Activated naive CD4-positive, alpha-beta T cell treated with anti-CD3 and anti-CD28 coated beads, Interleukin-2, amount 50 U/mL, for 16 hours (primary cell): ENCODE measurements at places on chromosomes 1 and 21.

- no peak for DNase-seq
Observed at GRCh38 chr1:241443561-241443960, 76.0 kb downstream of the FH start.

DNA sequence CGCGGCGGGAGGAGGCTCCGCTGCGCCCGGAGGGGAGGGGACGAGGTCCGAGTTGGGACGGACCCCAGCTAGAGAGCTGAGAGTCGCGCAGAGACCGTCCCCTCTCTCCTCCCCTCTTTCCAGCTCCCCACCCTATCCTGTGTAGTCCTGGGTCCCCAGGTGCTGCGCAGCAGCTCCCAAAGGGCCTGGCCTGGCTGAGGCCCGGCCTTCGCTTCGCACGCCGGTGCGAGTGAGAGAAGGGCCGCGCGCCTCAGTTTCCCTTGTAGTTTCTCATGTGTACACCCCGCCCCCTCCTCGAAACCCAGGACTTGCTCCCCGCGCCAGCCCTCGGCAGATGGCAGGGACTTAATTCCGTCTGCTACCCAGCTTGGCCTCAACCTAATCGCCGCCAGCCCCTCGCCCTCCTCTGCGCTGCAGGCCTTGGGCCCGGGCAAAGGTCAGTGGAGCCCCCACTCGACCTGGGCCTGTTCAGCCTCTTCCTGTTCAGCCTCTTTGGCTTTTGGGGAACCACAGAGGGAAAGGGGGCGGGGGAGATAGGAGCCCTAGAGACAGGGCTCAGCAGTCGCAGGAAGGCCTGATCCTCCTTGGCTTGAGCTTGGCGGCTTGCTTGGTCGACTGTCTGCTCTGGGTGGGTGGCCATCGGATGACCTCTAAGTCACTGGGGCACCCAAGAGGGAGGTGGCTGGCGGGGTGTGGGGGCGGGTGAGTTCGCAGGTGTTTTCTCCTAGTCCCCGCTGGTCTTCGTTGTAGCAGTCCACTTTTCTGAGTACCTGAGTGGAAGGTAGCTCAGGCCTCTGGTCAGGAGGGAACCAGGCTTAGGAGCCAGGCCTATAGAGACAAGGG, 1.0 kb downstream of the ZNF687 start:
- no peak for DNase-seq

GRCh38 chr1:56590520-56591011, 11.2 kb upstream of the PLPP3 start:
- DNase-seq, result no peak

DNA sequence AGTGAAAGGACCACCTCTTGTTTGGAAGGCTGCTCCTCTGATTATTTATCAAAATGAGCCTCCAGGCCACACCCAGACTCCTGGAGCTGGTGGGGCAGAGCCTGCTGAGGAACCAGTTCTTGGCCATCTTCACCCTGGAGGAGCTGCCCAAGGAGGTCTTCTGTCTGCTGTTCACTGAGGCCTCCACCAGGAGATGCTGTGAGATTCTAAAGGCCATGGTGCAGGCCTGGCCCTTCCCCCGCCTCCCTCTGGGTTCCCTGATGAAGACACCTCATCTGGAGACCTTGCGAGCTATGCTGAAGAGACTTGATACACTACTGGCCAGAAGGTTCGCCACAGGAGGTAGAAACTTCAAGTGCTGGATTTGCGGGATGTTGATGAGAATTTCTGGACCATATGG, 61.7 kb upstream of the GJA8 start:
- DNase-seq, result peak; percentile 12

DNA sequence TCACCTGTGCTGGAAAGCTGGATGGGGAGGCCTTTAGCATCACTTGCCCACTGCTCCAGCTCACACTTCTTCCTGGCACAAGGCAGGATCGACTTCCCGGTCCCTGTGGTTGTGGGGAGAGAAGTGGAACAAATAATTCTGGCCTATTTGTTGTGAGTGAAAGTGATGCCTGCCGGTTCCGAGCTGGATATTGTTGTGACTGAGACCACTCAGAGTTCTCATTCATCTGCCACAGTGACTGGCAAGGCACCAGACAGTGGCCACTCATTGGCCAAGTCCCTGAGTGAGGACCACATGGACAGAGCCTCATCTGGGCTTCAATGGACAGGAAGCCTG, 191.9 kb downstream of the PTPRU start:
- no peak for DNase-seq

DNA sequence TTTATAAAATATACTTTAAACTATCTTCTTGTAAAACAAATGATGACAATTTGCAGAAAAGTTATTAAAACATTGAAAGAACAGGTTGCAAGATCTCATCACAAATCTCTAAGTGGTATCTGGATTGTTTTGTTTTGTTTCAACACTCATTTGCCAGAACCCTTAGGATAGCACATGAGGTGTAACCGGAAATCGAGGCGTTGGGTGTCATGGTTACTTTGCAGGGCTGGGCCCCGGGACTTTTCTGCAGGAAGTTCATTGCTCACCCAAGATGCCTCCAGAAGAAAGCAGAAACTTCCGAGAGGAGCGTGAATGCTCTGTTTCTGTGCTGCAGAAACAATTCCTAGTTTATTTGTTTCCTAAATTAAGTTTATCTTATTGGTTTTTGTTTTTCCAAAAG, 2.5 kb downstream of the DISC1 start:
- no peak for DNase-seq

- DNase-seq, result no peak
Observed at GRCh38 chr1:36070349-36070748, 13.5 kb upstream of the TEKT2 start.

DNA sequence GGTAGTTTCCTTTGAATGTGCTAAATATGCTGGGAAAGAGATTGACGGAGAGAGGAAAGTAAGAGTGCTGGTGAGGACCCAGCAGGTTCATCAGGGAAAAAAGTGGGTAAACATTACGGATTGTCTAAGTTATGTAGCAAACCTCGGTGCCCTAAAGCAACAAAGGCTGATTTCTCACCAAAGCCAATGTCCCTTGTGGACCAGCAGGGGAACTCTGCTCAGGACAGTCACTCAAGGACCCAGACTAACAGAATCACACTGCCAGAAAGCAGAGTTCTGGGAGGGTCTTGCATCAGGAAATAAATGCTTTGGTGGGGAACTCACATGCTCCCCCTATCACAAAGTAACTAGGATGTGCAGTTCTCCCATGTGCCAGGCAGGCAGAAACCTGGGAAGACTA, 1.7 kb upstream of the IKBKE start:
- DNase-seq, result no peak

DNA sequence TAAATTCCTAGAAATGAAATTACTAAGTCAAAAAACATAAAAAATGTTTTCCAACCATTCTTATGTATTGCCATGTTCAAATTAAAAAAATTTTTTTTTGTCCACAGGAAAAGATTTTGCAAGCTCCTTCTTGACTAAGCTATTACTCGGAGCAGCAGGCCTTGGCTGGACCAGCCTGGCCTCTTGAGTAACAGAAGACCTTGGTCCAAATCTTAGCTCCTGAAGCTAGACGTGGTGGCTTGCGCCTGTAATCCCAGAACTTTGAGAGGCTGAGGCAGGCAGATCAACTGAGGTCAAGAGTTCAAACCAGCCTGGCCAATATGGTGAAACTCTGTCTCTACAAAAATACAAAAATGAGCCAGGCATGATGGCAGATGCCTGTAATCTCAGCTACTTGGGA, 77.6 kb downstream of the CLSTN1 start:
- no peak for DNase-seq

DNA sequence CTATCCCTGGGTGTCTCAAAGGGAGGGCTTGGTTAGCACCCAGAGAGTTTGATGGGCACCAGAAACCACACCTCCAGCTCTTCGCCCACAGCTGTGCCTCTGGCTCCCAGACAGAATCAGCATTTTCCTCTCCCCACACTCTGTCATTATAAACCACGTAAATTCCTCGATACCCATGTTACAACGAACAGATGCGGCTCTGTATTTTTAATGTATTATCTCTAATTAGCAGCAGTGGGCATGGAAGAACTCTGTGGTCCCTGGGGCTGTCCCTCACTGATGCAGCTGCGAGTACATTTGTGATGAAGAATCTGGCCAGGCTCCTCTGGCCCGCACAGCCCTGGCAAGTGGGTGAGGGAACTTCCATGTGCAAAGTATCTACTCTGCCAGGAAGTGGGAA, 10.8 kb downstream of the HMGB4 start:
- no peak for DNase-seq

- no peak for DNase-seq
Observed at GRCh38 chr1:190175320-190175719, 302.3 kb downstream of the BRINP3 start.

DNA sequence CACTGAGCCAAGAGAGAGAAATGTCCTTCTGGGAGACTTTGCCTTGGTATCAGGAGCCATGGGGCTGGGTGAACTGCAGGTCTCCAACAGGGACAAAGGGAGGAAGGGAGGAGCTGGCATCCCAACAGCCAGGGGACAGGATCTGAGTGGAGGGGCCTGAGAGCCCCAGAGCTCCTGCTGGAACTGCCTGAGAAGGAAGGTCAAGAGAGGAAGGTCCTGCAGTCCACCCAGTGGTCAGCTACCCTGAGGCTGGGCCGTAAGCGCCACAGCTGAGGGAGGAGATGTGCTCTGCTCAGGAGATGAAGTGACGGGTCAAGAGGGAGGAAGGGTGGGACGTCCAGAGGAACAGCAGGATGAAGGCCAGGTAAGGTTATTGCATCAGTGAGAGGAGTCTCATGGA, 7.5 kb upstream of the CLEC20A start:
- DNase-seq, result no peak

DNA sequence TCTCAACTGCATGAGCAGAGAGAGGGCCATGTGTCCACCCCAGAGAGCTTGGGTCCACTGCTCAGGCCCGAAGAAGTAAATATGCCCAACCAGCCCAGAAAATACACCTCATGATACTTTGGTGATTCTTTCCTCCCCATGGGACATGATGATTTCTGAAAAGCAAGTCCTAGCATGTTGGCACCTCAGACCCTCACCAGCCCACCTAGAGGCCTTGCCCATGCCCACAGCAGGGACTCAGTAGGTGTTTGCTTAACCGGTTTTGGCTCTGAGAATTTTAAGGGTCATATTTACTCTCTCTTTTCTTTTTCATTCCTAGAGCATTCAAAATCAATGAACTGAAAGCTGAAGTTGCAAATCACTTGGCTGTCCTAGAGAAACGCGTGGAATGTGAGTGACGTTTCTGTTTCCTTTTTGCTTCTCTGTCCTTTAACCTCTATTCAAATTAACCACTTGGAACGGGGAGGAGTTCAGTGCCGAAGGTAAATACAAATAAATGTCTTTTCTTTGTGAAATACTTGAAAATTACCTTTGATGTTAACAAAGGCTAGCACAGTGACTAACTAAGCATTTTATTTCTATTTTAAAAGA, 79.7 kb downstream of the PDE9A start:
- no peak for DNase-seq

GRCh38 chr21:17195976-17196375, 316.9 kb upstream of the CXADR start:
- no peak for DNase-seq

DNA sequence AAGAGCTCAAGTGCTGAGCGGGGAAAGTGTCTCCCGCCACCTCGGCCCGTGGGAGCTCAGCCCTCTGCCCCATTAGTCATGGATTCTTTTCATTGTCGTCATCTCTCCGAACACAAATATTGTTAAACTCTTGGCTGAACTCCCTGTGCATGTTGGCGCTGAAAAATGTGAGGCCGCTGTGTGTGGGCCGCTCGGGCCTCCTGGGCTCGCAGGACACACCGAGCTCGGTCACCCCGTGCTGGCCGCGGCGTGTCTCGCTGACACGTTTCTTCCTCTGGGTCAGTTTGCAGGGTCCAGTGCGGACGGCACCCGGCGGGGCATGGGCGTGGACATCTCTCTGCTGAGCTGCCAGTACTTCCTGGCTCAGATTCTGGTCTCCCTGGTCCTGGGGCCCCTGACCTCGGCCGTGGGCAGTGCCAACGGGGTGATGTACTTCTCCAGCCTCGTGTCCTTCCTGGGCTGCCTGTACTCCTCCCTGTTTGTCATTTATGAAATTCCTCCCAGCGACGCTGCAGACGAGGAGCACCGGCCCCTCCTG, 25.6 kb downstream of the SLC45A1 start:
- no peak for DNase-seq

GRCh38 chr1:56516539-56517252, 62.7 kb downstream of the PLPP3 start:
- DNase-seq, result no peak

GRCh38 chr1:29635501-29636263, 399.4 kb downstream of the PTPRU start:
- DNase-seq, result no peak

GRCh38 chr1:223189903-223190724, 47.1 kb upstream of the TLR5 start:
- peak; percentile 71 for DNase-seq

GRCh38 chr1:234654002-234654733, 44.2 kb upstream of the IRF2BP2 start:
- DNase-seq, result no peak

DNA sequence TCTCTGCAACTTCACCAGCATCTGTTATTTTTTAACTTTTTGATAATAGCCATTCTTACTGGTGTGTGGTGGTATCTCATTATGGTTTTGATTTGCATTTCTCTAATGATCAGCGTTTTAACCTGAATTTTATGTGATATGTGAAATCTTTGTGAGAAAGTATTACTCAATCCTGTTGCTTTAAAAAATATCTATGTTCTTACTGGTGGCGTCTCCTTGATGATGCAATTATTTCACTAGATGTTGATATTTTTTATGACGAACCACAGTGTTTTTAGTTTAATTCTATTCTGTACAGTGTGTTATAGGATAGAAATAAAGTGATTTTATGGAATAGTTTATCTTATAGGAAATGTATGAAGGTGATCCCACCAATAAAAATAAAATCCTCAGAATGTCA, 54.7 kb upstream of the GPR88 start:
- DNase-seq, result no peak

GRCh38 chr1:70866542-70867264, 180.9 kb downstream of the PTGER3 start:
- DNase-seq, result no peak

DNA sequence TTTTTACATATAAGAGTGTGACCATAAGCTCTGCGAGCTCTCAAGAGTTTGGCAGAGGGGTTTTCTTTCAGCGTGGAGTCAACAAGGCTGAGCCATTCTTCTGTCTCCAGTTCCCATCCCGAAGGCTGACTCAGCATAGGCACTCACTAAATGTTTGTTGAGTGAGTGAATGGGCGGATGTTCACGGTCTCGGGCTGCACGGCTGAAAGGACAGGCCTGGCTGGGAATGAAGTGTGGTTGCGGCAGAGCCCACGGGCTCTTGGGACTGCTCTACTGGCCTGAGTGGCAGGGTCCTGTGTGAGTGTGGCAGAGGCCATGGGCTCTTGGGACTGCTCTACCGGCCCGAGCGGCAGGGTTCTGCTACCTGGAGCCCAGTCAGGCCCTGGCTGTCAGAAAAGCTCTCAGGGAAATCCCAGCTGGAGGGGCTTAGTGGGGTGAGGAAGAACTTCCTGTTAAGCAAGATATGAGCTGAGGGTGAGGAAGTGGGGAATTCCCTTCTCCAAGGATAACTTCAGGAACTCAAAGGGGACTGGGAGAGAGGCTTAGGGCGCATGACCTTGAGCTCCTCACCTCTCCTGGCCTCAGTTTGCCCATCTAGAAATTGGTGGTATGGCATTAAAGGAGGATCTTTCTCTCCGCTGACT, 56.6 kb upstream of the C1orf174 start:
- DNase-seq, result no peak
